ENCODE measurements at places on chromosomes 7 and 10.

DNA sequence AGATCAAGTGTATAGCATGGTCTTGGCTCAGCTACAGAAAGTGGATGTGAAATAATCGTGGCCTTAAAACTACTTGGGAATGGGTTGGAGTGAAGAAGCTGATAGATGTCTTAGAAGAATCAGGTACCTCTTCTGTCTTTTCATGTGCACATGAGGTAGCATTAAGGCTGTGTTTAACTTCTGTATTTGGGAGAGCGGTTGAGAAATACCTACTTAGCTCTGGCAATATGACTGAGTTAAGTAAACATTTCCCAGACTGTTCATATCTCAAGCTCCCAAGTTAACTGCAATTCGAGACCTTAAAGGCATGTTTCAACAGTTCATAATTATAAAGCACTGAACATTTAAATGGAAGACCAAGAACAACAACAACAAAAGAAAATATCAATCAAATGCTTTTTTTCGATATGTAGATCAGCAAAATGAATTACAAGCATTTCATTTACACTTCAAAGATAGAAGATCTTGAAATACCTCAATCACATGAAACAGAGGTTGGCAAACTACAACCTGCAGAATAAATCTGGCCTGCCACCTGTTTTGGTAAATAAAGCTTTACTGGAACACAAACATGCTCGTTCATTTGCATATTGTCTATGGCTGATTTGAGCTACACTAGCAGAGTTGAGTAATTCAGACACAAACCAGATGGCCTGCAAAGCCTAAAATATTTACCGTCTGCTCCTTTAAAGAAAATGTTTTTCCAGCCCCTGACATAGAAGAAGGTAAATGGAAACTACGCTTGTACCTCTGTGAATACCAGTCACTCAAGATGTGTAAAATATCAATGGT lies 337.1 kb upstream of the GLI3 start:
- no peak for DNase-seq

GRCh38 chr7:118615681-118616080 lies 391.2 kb downstream of the ANKRD7 start:
- DNase-seq: no peak

DNA sequence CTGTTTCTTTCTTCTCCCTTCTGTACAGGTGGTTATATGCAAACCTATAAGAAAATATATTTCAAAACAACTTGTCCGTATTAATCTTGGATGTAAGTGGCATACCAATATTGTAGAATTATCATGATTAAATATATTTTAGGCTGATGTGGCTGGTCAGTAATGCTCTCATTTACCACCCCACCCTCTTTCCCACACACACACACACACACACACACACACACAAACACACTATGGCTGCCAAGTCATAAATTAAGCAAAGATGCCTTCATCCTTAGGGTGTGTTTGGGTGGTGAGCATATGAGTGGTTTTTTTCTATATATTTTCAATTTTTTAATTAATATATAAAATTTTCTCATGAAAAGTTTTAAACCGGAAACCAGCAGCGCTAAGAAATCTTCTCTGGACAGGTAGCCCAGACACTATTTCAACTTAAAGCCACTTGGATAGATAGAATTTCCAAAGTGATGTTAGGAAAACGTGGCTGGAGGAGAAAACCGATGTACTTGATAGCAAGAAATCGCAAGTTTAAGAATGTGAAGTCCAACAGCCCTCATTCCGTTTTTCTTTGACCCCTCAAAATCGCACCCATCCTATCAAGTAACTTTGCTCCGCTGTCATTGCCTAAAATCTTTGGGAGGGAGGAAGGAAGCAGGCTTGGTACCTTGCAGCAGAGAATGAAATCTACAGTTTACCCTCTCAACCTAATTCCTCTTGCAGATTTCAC lies 171.7 kb downstream of the FAM107B start:
- no peak for DNase-seq

DNA sequence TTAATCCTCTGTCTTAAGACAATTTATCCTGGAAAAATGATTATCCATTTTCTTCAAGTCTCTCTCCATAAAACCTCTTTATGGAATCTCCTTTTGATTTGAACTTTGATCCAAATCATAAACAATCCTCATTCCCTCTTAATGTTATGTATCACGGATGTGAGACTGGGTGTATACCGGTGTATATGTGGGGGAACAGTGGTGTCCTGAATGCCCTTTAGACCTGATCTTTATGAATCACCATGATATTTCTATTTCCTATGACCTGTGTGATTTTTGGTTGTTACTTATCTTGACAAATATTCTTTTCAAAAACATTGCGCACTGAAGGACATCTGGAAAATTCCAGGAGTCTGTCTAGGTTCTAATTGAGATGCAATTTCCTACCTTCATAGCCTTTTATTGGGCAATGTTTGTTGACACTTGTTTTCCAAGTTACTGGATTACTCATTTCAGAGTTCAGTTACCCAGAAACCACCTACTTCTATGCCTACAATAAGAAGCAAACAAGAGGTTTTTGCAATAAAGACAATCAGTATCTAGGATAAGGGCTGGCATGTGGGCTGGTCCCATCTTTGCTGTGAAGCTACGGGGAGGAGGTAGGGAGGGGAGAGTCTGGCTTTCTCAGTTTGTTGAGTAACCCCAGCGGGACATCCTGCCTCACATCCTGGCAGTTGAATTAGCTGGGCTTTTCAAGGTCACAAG lies 190.4 kb downstream of the CTTNBP2 start:
- no peak for DNase-seq

DNA sequence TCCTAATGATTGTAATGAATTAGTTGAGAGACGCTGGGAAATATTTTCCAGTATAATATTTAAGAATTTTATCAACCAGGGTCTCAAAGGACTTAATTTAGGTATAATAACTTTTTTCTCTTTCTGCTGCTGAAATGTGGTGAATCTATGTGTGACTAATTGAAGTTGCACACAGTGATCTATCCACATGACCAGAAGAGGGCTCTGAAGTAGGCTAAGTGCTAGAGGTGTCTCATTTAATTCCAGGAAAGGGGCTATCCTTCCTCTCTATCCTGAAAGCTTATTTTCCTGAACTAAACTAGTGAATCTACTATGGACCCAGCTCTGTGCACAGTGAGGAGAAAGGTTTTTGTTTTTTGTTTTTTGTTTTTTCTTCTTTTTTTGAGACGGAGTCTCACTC lies 294.4 kb upstream of the MYO3A start:
- no peak for DNase-seq

DNA sequence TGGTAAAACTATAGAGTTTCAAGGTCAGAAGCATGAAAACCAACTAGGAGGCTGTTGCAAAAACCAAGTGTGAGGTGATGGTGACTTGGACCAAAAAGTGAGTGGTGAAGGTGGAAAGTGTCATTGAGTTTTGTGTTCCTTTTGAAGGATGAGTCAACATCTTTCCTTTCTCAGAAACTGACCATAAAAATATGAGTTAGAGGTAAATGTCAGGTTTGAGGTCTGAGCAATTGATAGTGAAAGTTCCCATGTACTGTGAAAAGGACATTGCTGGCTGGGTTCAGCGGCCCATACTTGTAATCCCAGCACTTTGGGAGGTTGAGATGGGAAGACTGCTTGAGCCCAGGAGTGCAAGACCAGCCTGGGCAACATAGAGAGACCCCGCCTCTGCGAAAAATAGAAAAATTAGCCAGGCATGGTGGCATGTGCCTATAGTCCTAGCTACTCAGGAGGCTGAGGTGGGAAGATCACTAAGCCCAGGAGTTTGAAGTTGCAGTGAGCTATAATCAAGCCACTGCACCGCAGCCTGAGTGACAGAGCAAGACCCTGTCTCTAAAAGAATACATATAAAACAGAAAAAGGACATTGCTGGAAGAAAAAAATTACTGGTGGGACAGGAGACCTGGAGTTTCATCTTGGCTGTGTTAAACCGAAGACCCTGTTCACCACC lies 89.3 kb upstream of the ARID5B start:
- no peak for DNase-seq

GRCh38 chr10:75902816-75903215 lies 471.4 kb downstream of the LRMDA start:
- DNase-seq: no peak

DNA sequence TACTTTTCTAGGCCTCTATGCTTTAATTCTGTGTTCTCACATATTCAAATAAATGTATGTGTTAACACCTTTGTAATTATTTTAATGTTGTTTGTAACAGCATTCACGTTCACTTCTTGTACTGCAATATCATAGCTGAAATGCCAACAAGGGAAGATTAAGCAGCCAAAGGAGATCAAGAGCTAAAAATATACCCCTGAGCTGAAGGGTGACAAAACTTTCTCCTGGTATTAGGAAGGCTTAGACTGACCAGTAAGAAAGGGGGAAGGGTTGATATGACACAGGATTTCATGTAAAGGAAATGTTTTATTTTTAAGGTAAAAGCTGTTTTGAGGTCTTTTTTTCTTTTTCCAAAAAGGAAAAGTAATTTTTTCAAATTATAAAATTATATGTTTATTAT lies 40.4 kb upstream of the VDAC2 start:
- DNase-seq: no peak

- DNase-seq: no peak
Observed at GRCh38 chr7:36683111-36683510, 41.2 kb downstream of the AOAH start.

- no peak for DNase-seq
Observed at GRCh38 chr7:30671793-30672465, 10.3 kb downstream of the CRHR2 start.

- no peak for DNase-seq
Observed at GRCh38 chr10:18134509-18134908, 5.7 kb upstream of the CACNB2 start.
